Activated CD4-positive, alpha-beta T cell treated with anti-CD3 and anti-CD28 coated beads, Interleukin-2, amount 10 ng/mL, durations not matched to agents 7 days and 5 days (primary cell): ENCODE measurements at places on chromosomes 11 and 22.

- DNase-seq: no peak
Measured at GRCh38 chr22:30460147-30460546, 11.7 kb downstream of the SEC14L3 start.

DNA sequence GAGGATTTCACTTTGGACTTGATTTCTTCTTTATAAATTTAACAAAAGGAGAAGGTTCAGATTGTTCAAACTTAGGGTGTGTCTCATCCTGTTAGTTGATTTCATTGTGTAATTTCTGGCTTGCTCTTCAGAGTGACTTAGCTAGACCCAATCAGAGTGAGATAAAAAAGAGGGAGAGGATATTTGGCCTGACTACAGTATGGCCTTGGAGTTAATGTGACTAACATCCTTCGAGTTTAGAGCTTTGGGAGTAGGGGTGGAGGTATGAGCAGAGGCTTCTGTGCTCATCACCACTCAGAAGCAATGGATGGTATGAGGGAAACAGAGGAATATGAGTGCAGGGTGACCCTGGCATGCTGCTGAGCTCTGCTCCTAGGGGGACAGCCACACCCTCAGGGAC is 114.2 kb downstream of the ME3 start:
- no peak for DNase-seq

DNA sequence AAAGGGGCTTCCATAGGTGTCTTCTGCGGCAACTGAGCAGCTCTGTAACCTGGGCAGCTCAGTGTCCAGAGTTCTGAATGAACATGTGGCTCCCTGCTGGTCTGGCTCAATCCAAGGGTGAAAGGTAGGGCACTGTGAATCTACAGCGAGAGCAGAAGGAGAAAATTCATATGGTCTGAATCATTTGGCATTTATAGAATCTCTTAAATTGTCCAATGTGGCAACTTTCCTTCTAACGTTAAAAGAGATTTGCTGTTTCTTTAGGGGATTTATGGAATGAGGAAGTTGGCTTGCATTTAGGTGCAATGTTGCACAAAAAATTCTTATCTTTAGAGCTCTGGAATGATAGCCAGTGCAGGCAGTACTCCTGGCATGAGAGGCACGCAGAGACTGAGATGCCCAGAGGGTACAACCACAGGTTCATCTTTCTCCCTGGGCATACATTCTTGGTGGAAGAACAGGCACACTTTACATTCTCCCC is 17.0 kb downstream of the ATXN10 start:
- no peak for DNase-seq

- no peak for DNase-seq
Measured at GRCh38 chr11:106397787-106398501, 320.5 kb downstream of the AASDHPPT start.

DNA sequence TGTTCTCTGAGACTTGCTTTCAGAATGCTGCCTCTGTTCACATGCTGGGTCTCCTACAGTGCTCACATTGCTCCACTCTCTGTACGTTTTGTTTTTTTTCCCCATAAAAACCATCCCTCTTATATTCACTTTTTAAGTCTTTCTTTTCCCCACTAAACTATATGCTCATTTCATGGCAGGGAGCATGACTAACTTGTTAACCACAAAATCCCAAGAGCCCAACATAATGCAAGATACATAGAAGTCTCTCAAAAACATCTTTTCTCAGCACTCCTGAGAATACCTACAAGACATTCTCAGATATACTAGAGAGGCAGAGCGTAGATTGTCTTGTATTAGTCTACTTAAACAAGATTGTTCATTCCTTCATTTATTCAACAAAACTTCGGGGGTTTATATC is 73.3 kb downstream of the FAM76B start:
- no peak for DNase-seq

DNA sequence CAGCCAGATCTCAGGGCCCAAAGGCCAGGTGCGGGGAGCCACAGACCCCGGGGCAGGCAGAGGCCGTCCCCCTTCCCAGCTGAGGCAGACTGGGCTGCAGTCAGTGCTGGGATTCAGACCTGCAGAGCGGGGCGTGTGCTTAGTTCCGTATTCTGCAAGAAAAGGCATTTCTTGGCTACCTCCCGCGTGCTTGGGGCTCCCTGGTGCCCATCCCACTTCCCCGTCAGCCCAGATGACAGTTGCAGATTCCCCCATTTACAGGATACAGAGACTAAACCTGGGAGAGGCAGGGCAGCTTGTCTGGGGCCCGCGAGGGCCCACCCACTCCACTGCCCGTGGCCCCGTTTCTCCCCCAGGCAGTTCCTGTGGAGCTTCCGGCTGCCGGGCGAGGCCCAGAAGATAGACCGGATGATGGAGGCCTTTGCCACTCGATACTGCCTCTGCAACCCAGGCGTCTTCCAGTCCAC is 18.3 kb downstream of the CYTH4 start:
- DNase-seq: peak; percentile 66

DNA sequence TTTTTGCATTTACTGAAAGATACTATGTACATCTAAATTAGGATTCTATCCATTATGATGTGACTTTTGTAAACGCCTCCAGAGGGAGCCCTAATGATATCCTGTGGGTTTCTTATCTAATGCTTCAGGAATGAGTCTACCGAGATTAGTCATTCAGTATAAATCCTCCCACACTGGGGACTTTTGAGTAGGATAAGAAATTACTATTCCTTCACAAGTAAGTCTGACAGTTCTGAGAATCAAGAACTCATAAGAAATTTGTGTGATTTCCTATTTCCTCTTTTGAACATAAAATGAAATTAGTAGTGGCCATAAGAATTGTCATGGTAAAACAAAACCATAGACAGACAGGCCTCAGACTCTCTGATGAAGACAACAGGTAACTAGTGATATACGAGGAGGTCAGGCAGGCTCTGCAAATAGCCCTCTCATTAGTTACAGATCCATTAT is 10.0 kb upstream of the OR5M1 start:
- DNase-seq: no peak

DNA sequence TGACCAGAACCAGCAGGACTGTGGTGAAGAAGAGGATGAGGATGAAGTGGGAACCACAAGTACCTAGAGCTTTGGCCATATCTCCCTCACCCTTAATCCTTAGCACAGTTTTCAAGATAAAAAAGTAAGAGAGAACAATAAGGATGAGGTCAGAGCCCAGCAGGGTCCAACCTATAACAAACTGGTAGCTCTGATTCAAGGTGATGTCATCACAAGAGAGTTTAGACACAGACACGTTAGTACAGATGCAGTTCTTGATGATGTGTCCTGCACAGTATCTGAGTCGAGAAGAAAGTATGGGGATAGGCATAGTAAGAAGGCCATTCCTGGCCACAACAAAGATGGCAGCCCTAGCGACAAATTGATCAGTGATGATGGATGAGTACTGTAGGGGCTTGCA is 586 bp downstream of the OR56A5 start:
- DNase-seq: no peak

- peak; percentile 51 for DNase-seq
Measured at GRCh38 chr11:35066783-35067423, 72.1 kb upstream of the CD44 start.

GRCh38 chr11:59943997-59944714 is 5.9 kb downstream of the OOSP1 start:
- no peak for DNase-seq

GRCh38 chr11:2577991-2578928 is 121.5 kb downstream of the KCNQ1OT1 start:
- no peak for DNase-seq

- DNase-seq: no peak
Measured at GRCh38 chr11:9379041-9379440, 5.4 kb upstream of the IPO7 start.

GRCh38 chr11:91795139-91795887 is 429.3 kb upstream of the FAT3 start:
- no peak for DNase-seq

DNA sequence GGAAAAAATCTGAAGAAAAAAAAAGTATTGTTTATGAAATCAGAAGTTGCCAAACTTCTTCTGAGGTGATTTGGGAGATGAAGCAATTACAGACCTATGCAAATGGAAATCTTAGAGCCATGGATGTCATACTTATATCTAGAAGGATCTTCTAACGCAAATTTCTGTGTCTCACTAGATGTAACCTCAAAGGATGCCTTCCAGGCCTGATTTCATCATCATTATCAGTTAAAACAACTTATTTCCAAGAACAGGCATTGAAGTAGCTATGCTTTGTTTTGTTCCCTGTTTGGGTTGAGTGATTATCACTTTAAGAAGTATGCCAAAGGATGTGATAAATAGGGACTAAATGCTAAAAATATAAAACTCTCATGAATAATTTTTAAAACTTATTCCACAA is 43.9 kb upstream of the ANGPTL5 start:
- DNase-seq: no peak

GRCh38 chr11:78061921-78062311 is 1.7 kb upstream of the THRSP start:
- DNase-seq: no peak

GRCh38 chr11:92137747-92138146 is 86.9 kb upstream of the FAT3 start:
- no peak for DNase-seq

- DNase-seq: no peak
Measured at GRCh38 chr11:76524919-76525318, 80.1 kb downstream of the EMSY start.

DNA sequence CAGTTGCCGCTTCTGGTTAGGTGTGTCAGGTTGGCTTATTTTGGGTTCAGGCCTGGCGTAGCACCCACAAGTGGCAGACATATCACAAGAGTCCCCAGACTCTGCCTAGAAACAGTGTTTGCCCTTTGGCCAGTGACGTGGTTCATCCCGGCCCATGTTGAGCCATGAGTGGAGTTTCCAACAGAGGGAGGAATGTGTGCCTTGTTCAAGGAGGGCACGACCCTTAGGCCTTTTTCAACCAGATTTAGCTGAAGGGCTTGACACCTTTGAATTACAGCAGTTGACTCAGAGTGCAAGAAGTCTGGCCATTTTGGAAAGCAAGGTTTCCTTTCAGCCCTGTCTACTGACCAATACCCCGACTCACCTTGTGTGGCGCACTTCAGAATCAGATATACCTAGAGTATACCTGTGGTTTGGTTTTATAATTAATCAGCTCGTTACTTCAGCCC is 15.1 kb upstream of the AIFM3 start:
- no peak for DNase-seq

GRCh38 chr11:64084951-64085710 is 49.4 kb downstream of the FLRT1 start:
- DNase-seq: no peak

- no peak for DNase-seq
Measured at GRCh38 chr11:73789279-73789670, 1.6 kb downstream of the MRPL48 start.

DNA sequence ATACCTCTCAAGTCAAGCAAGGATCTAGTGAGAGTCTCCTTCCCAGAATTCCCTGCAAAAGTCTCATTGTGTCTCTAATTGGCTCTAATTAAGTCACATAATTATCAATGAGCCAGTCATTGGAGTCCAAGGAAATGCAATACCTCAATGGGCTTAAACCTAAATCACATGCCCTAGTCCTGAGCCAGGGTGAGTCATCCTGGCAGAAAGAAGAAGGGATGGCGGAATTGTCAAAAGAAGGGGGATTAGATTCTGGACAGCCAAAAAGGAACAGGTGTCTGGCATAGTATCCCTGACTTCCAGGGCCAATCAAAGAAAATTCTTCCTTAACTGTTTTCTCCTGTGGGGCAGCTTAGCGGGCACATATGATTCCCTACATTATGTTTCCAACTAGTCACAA is 25.1 kb upstream of the LDLRAD3 start:
- no peak for DNase-seq

- DNase-seq: no peak
Measured at GRCh38 chr22:33006220-33006954, 51.8 kb downstream of the SYN3 start.

DNA sequence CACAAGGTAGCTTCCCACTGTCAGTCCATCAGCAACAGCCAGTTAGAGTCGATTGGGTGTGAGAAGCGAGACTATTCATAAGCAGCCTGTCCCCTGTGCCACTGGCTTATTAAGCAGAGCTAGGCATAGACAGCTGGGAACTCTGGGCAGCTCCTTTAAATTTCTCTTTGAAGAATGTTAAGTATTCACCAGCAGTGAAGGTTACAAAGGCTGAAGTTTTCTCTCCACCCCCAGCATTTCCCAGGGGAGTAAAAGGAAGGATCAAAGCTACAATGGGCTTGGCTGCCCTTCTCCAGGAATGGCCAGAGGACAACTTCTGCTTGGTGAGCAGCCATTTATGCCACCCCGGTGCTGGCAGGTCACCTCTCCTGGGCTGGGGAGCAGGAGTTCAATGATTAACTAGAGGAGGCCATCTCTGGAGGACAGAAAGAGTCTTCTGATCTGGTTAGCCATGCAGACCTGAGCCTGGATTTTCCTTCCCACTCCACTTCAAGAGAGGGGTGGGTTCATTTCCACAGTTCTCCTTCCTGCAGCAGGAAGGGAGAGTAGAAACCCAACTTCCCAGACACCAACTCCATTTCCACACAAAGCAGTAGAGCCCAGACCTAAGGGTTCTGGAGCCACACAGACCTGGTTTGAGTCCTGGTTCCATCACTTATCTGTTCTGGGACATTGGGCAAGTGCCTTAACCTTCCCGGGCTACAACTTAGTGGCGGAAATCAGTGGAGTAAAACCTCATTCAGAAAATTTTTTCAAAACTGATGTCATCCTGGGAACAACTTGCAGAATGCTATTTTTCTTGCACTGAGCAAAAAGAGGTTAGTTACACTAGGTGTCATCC is 22.6 kb downstream of the POU2AF3 start:
- no peak for DNase-seq

- no peak for DNase-seq
Measured at GRCh38 chr11:32012049-32012448, 78.8 kb upstream of the RCN1 start.

DNA sequence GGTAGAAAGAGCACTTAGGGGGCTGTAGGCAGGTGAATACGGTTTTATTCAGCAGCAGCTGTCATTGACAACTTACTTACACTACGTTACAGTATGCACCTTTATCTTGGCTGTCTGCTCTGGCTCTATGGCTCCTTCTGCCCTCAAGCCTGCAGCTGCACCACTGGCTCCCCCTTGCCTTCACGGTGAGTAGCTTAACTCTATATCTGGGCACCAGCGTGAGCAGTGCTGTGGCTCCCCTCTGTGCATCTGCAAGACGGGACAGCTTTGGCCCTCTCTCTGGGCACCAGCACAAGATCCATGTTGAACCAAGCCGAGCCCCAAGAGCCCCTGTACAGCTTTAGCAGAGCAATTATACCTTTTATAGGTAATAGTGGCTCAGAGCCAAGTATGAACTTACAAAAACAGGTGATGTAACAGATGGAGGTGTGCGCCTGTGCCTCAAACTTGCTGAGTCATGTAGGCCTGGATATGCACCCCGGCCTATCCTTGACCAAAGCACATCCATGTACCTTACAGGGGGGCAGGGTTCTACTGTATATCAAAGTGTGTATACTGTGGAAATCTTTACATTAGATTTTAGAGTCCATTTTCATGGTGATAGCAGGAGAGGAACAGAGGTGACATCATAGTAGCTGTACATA is 96.9 kb upstream of the CTSC start:
- DNase-seq: no peak

GRCh38 chr11:64443001-64443400 is 84.0 kb downstream of the RPS6KA4 start:
- no peak for DNase-seq

GRCh38 chr11:64609436-64610047 is 18.5 kb downstream of the SLC22A12 start:
- DNase-seq: no peak

GRCh38 chr11:66880496-66881450 is 23.9 kb downstream of the LRFN4 start:
- DNase-seq: no peak

GRCh38 chr11:86577644-86578636 is 94.5 kb downstream of the ME3 start:
- DNase-seq: no peak
